ENCODE measurements at places on chromosomes 7 and 10. TPM values are rescaled to one million over a fixed set of nuclear protein-coding genes. Genes with fewer than 3 reads are reported as not detected.
A peak's percentile ranks its signal among the peaks of the same experiment; 100 is the strongest.

The ZNF479 gene
- not detected for total RNA-seq

The ITGA8 gene
- total RNA-seq = not detected

The CFAP69 gene
- 0.69 TPM for total RNA-seq

The ARL3 gene
- 5.3 TPM for total RNA-seq

GRCh38 chr7:158316466-158317031 lies 271.1 kb downstream of the PTPRN2 start:
- peaks cover 9% of the 10 kb centered on the region for H3K27me3 ChIP-seq
- H3K36me3 ChIP-seq = no peaks in the 10 kb centered on the region
- H3K4me3 ChIP-seq = no peak overlapping the region
- no peaks in the 10 kb centered on the region for H3K4me1 ChIP-seq
- DNase-seq = no peak

- no peak for DNase-seq
- H3K27me3 ChIP-seq = no peaks in the 10 kb centered on the region
- H3K4me3 ChIP-seq = no peak overlapping the region
- H3K36me3 ChIP-seq = no peaks in the 10 kb centered on the region
- no peak overlapping the region for H3K27ac ChIP-seq
These were observed 417.8 kb downstream of the PARD3 start for GRCh38 chr10:34397324-34397723.

GRCh38 chr10:44071479-44071878 lies 313.4 kb downstream of the CXCL12 start:
- DNase-seq = no peak
- H3K27ac ChIP-seq = no peak overlapping the region
- H3K4me3 ChIP-seq = no peak overlapping the region
- no peaks in the 10 kb centered on the region for H3K4me1 ChIP-seq
- no peaks in the 10 kb centered on the region for H3K36me3 ChIP-seq

GRCh38 chr7:137069249-137069963 lies 201.0 kb downstream of the CHRM2 start:
- H3K4me1 ChIP-seq = no peaks in the 10 kb centered on the region
- H3K27ac ChIP-seq = no peak overlapping the region
- no peak overlapping the region for H3K4me3 ChIP-seq
- no peaks in the 10 kb centered on the region for H3K36me3 ChIP-seq

DNA sequence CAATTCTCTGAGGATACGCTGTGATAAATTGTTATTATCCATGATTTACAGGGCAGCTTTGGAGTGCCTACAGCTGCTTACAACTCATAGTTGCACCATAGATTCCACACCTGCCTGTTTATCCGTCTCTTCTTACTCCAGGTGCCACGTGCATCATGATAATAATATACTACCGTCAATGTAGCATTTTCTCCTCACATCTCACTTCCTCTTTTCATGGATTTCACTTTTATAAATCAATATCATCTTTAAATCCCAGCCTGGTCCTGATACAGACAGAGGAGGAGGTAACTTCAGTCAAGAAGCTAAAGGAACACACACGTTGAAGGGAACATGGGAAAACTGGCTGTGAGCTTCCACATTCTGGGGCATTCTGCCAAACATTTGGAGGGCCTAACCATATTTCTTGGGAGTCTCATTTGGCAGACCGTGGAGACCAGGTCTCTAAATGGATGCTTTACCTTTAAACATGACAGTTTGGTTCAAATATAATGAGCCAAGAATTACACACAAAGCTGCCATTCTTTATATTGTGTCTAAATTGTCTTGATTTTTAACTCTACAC lies 2.4 kb downstream of the CH25H start:
- no peak overlapping the region for H3K27ac ChIP-seq
- H3K4me1 ChIP-seq = peaks cover 7% of the 10 kb centered on the region
- H3K36me3 ChIP-seq = no peaks in the 10 kb centered on the region

DNA sequence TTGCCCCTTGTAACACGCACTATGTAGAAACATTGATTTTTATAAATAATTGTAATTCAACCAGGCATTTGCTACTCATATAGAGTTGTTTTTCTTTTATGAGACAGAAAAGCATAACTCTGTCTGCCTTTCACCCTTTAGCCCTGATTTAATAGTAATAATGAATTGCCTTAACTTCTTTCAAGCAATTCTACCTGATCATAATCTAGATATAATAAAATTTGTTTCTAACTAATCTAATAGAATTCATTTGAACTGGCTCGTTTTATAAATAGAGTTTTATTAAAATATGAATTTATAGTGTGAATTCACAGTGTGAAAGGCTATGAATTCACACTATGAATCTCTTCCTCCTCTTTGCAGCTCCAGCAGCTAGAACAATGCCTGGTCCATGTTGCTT lies 184.1 kb upstream of the PTN start:
- H3K4me1 ChIP-seq = no peaks in the 10 kb centered on the region
- H3K36me3 ChIP-seq = no peaks in the 10 kb centered on the region
- no peaks in the 10 kb centered on the region for H3K27me3 ChIP-seq
- DNase-seq = no peak
- H3K4me3 ChIP-seq = no peak overlapping the region
- H3K27ac ChIP-seq = no peak overlapping the region

DNA sequence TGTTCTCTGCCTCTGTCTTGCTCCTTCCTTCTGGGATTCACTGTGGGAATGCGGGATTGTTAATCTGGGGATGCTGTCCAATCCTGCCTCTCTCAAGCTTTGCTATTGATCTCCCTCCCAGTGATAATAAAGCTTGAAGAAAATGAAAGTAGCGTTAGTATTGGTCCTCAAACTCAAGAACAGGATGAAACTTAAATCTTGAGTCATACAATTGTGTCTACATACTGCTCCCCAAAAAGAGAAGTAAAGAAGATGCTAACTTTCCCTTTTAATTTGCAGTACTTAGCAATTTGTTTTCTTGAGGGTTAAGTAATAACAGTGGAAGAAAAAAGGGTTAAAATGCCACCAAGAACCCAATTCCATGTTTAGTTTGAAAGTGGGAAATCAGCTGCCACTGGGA lies 13.6 kb downstream of the CFTR start:
- H3K4me3 ChIP-seq = no peak overlapping the region
- H3K27me3 ChIP-seq = no peaks in the 10 kb centered on the region
- DNase-seq = no peak
- H3K36me3 ChIP-seq = no peaks in the 10 kb centered on the region
- no peaks in the 10 kb centered on the region for H3K4me1 ChIP-seq

GRCh38 chr7:25855854-25856782 lies 295.9 kb upstream of the NFE2L3 start:
- DNase-seq = no peak
- H3K4me1 ChIP-seq = peaks cover 23% of the 10 kb centered on the region
- H3K27ac ChIP-seq = no peak overlapping the region
- no peak overlapping the region for H3K4me3 ChIP-seq
- peaks cover 4% of the 10 kb centered on the region for H3K36me3 ChIP-seq
- H3K27me3 ChIP-seq = peaks cover 34% of the 10 kb centered on the region

DNA sequence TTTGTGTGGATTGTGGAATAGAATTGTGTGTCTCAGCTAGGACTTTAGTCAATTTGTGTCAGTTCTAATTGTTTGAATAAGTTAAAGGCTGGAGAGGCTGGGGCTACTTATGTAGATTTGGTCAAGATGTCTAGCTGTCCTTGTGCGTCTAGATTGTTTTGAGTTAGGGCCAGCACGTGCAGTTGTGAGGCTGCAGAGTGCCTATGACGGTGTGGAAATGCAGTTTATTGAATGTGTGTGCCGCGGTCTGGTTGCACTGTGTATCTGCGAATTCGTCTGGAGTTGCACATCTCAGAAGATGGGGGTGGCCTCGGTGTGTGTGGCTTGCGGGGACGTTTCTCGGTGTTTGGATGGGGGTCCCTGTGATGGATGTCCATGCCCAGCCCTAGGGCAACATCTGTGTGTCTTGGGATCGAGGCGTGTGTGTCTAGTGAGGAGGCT lies 10.2 kb downstream of the EMX2 start:
- DNase-seq = no peak
- H3K27me3 ChIP-seq = peaks cover 72% of the 10 kb centered on the region
- no peak overlapping the region for H3K4me3 ChIP-seq
- peaks cover 4% of the 10 kb centered on the region for H3K4me1 ChIP-seq
- H3K36me3 ChIP-seq = peaks cover 1% of the 10 kb centered on the region

GRCh38 chr7:106523482-106523881 lies 137.5 kb downstream of the CCDC71L start:
- H3K36me3 ChIP-seq = no peaks in the 10 kb centered on the region
- no peak for DNase-seq

DNA sequence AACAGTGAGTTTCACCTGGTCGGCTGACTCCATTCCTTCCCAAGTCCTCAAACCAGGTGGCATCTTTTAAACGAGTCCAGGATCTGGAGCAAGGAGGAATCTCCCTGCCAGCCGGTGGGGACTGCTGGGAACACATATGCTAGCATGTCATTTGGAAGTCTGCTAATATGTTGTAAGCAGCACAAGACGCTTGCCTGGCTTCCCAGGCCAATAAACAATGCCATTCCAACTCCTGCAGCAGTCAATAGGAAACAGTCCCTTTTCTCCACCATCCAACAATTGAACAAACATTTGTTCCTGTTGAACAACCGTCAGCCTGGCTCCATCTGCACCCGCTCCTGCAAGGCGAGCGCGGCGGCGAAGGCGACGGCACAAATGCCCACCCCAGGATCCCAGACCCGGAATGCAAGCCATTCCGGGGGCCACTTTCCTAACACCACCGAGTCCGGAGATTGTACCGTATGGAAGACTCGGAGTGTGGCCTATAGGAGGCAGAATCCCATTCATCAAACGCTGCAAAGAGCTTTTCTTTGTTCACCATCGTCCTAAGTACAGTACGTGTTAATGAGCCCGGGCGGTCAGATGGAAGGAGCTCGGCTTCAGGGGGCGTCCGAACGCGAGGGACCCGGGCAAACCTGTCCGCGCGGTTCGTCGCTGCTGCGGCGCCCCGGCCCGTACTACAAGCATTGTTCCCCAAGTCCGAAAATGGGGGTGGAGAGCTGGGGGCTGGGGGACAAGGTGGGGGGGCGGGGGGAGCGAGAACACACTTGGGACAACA lies 1.6 kb downstream of the FAM53B start:
- H3K27ac ChIP-seq = peak overlapping the region; percentile 79
- H3K4me1 ChIP-seq = peaks cover 59% of the 10 kb centered on the region
- DNase-seq = no peak
- peaks cover 1% of the 10 kb centered on the region for H3K27me3 ChIP-seq
- H3K4me3 ChIP-seq = peak overlapping the region; percentile 87
- no peaks in the 10 kb centered on the region for H3K36me3 ChIP-seq

DNA sequence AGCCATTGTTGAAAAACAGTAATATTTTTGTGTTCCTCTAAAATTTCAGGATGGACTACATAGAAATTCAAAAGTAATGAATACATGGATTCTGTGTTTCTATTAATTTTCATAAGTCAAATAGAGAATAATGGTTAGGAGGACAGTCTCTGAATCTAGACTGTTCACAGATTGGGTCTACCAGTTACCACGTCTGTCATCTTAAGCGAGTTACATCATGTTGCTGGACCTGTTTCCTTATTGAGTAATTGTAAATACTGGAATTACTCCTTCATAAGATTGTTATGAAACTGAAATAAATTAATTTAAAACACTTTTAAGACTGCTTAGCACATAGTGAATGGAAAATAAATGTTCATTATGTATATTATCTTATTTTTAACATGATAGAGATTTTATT lies 172.3 kb downstream of the KCND2 start:
- H3K36me3 ChIP-seq = no peaks in the 10 kb centered on the region
- no peak for DNase-seq
- H3K4me1 ChIP-seq = no peaks in the 10 kb centered on the region
- H3K27ac ChIP-seq = no peak overlapping the region
- H3K27me3 ChIP-seq = no peaks in the 10 kb centered on the region

DNA sequence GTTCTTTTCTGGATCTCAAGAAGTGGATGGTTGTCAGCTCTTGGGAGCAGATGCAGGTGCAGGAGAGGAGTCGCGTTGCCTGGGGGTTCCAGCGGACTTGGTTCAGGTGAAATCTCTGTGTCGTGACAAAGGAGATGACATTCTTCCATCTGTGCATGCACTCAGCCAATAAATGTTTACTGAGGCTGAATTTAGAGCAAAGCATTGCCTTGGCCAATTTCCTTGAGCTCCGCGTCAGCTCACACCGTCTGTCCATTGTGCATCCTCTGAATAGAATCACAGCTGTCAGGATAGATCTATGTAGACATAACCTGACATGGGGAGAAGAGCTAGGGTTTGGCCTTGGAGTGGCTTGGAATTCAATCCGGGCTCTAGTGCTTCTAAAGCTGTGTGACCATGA lies 343.7 kb downstream of the GLRX3 start:
- no peak for DNase-seq
- no peak overlapping the region for H3K27ac ChIP-seq
- no peak overlapping the region for H3K4me3 ChIP-seq
- no peaks in the 10 kb centered on the region for H3K36me3 ChIP-seq
- H3K4me1 ChIP-seq = no peaks in the 10 kb centered on the region
- H3K27me3 ChIP-seq = no peaks in the 10 kb centered on the region
